ENCODE measurements at places on chromosomes 11 and 22.

DNA sequence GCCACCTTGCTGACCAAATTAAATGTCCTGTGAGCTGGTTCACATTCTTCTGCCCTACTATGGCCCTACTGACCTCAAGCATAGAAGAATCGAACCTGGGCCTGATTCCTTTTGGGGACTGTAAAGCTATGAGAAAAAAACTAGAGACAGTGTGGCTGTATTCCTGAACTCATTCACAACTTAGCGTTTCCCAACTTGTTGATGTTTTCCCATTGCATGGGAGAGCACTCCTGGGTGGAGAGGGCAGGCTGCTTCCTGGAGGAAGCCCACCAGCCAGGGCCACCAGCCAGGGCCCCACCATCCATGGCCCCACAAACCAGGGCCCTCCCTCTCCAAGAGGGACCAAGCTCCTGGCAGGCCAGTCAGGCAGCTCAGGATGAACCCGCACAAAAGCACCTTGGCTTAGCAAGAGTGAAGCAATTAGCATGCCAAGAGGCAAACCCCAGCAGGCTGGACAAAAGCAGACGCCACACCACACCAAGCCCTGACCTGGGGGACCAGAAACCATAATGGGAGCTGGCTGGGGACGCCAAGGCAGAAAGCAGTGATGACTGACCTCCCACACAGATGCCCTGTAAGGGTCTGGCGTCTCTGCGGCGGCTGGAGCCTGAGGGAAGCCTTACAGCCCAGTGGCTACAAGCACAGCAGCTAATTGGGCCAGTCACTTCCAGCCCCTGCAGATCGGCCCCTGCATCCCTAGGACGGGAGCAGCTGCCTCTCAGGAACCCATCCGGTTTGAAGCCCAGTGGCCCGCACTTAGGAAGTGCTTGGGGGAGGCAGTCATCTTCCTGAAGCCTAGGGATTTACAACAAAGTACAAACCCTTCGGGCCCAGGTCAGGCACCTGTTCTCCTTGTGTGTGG lies 2.1 kb downstream of the CERK start:
- DNase-seq: no peak

DNA sequence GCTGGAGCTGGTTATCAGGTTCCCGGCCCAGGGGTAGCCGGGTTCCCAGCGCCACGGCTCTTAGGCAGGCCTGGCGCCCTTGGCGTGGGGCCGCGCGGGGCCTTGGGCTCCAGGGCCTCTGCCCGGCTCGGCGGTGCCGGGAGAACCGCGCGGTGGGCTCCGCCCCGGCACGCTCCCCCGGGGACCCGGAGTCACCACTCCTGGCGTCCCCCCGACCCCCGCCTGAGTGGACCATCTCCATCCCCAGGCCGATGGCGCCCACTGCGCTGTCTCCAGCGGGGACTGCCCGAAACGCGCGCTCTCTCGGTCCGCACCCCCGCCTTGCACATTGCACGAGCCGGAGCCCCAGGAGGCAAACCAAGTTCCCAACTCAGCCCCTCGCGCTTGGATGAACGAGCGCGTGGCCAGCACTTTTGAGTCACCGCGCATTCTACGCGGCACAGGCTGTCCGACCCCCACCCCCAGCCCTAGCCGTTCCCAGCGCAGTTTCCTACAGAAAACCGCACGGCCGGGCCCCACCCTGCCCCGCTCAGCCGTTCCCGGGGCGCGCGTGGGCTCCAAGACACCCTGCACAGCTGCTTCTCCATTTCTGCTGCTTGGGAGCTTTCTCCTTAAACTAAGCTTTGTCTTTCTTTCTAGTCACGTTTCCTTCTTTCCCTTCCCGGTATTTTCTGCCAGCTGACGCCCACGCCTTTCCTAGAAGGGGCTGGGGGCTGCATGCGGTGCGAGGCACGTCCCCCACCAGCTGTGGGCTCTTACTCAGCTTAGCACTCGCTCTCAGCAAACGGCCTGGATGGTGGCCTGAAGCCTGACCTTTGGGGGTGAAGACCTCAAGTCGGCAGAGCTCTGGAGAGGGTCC lies 650 bp upstream of the CHID1 start:
- DNase-seq: peak; percentile 79

DNA sequence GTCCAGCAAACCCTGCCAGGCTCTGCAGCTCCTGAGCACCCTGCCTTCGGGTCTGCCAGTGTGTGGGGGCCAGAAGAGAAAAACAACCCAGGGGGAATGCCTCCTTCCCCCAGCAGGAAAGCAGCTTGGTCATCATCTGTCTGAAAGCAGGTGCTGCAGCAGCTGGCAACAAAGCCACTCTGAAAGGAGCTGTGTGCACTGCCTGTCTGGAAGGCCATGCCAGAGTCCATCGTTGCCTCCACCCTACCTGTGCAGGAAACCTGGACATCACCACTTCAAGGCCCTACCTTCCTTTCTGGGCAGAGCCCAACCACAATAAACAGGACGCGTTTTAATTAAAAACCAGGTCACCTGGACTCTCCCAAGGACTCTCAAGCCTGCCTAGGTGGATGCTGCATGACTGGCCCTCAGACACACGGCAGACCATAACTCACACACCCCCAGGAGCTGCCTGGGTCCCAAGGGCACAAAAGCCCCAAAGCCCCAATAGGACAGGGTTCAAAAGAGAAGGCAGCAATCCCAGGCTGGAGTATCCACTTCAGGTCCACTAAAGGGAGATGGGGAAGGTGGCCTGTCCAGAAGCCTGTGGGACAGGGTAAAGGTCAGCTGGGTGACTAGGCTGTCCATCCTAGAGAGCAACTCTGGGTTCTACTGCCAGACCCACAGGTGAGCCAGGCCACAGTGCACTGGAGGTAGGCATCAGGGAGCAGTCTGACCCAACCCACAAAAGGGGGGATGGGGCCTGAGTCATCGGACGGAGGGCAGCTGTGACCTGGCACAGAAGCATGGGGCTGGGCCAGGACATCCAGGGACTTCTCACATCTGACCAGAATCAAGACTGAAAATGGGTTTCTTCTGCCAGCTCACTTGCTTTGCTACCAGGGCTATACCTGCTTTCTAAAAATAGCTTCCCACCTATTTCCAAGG lies 6.1 kb downstream of the GNB1L start:
- DNase-seq: peak; percentile 55

DNA sequence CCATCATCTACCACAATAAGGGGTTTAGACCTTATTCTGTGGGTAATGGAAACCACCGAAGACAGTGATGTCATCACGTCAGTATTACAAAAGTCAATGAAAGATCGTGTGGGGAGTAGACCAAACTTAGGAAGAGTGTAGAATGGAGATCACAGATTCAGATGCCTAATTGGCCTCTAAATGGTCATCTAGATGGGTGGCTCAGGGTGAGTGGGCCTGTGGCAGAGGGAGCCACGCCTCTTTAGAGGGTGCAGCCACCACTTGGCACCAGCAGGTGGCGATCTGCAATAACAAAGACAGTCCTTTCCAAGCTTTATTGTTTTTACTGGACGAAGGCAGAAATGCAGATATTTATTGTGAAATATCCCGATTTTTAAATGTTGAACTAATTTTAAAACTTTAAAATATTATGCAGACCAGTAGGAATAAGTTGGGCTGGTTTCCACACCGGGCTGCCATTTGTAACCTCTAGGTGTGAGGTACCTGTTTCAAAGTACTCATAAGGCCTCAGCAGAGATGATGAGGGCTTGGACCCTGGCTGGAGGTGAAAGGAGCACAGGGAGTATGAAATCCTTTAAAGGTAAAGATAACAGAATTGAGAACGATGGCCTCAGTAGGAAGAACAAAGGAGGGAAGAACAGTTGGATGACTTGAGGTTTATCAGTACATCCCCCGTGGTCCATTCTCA lies 222.0 kb downstream of the DBX1 start:
- DNase-seq: peak; percentile 77

DNA sequence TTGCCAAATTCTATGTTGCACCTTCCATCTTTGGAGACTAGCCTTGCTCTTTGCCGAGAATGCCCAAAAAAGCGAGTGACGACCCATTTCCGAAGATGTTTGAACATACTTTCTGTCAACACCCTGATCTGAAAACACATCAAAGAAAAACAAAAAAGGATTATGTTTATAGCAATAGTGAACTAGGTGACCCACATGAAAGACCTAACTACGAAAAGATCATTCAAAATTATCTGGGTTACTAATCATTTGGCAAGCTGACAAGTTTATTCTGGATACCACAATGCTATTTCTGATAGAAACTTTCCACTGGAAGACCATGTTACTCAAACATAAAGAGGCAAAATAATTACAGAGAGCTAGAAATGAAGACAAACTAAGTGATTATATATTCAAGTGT lies 27.0 kb downstream of the KCNJ1 start:
- DNase-seq: no peak

DNA sequence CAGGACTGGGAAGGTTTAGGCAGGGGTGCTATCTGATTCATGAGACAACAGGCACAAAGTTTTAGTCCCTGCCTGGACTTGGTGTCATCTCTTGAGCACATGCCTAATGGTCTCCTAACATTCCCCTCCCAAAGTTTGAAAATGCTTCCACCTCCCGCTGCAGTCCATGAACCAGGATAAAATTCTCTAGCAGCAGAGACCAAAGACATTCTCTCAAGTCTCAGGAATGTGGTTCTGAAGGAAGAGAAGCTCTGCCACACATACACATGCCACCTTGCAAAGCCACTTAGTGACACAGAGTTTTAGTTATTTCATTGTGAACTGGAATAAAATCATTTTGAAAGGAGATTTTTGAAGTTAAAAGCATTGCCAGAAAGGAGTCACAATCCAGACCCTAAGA lies 15.5 kb downstream of the OR51B6 start:
- DNase-seq: peak; percentile 13

- peak; percentile 23 for DNase-seq
Measured at GRCh38 chr11:121417055-121417551, 35.0 kb upstream of the SORL1 start.

GRCh38 chr22:44583854-44584253 lies 85.8 kb upstream of the RTL6 start:
- DNase-seq: no peak

- DNase-seq: no peak
Measured at GRCh38 chr11:33187998-33188722, 26.9 kb upstream of the CSTF3 start.

- DNase-seq: no peak
Measured at GRCh38 chr11:95792200-95792599, 1.9 kb downstream of the CEP57 start.

All from ELR (cell line).